ENCODE measurements at places on chromosomes 12 and 14.

- DNase-seq = no peak
Measured at GRCh38 chr14:77139540-77140358, 1.8 kb downstream of the ZDHHC22 start.

DNA sequence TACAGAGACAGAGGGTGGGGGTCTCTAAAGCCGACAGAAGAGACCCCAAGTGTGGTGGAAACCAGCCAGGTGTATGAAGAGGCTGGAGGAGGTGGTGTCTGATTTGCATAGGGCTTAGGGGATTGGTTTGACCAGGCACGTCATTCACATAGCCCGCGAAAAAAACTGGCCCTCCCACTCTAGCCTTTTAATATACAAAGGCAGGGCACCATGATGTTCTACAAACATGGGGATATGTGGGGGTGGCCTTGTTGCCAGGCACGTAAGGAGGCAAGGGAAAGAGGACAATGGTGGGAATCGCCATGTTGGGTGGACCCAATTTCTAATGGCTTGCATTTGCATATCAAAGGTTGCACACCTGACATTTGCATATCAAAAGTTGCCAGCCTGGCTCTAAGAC lies 13.2 kb downstream of the LALBA start:
- no peak for DNase-seq

DNA sequence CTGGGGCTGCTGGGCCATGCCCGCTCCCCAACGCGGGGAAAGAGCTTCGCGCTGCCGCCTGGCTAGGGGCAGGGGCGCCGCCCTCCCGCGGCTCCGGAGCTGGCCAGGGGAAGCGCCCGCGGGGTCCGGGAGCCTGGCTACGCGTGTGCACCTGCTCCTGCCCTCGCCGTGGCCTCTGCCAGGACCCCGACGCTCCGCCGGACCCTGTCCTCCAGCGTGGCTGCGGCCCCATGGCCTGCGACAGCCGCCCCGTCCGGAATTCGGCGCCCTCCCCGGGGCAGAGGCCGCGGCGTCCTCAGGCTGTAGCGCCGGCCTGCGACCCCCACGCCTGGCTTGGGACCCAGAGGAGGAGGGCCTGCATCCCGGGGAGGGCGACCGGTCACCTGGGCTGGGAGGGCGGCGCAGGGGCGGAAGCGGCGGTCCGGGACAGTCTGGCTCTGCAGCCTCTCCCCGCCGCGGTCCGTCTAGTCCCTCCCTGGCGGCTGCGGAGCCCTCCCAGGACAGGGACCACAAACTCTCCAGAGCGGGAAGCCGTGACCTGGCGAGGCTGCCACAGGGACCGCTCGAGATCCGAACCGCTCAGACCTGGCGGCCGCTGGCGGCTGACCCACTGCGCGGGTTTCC lies 85.6 kb downstream of the ALG10 start:
- DNase-seq = no peak

- DNase-seq = no peak
Measured at GRCh38 chr14:56005191-56006053, 112.8 kb upstream of the PELI2 start.

- DNase-seq = no peak
Measured at GRCh38 chr12:52073531-52074381, 4.0 kb downstream of the ATG101 start.

DNA sequence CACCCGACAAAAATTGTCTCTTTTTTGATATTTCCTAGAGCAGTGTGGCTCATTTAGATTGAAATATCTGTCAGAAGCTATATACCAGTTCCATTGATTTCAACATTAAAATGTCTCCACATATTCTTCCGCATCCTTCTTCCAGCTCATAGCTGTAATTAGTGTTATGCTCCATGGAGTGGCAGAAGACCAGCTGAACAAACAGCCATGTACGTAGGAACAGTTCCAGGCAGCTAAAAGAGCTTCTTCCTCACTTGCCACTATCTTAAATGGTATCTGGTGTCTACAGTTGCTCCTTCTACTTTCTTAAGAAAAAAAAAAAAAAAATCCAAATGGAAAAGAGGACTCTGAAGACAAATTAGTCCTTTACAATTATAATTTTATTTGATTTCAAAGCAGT lies 848.0 kb downstream of the DIO2 start:
- no peak for DNase-seq

DNA sequence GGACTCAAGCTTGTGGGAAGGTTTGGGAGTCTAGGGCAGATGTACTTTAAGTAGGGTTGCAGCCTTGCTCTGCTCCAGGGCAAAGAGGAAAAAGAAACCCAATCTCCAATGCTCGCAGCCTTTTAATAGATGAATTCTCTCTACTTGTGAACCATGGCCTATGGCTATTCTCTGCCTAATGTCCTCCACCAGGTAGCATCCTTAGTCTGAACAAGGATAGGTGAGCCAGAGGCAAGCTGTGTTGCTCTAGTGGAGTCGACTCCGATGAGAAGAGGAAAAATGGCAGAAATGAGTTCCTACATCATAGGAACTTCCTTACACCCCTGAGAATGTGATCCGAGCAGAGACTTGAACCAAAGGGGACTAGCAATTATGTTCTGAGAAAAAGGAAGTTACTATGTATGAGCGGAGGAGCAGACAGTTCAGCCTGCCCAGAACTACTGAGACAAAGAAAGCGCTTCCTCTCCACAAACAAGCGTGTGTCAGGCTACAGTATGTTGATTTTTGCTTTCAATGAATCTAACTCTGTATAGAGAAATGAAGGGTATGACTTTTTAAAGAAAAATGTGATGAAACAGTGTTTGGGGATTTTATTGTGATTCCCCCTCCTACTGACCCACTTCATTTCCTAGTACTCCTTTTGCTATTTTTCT lies 153.6 kb upstream of the ARID2 start:
- no peak for DNase-seq

- DNase-seq = no peak
Measured at GRCh38 chr14:85487215-85487614, 42.7 kb upstream of the FLRT2 start.

- no peak for DNase-seq
Measured at GRCh38 chr14:59190372-59190771, 1.9 kb downstream of the DAAM1 start.

DNA sequence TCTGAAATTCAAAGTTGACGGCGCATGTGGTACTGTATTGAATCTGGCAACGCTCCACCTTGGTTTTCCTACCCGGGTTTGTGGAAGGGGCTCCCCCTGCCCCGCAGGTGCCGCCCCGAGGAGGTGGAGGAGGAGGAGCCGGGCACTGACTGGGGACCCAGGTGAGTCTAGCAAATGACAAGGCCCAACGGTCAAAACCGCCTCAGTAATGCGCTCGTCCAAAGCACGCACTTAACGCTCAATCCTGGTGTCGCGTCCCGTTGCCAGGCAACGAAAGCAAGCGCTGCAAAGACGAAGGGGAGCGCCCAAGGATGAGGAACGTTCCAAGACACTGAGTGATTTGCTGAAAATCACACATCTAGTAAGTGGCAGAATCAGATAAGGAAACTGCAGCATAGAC lies 24.0 kb upstream of the CLEC4E start:
- no peak for DNase-seq

GRCh38 chr12:59867055-59867454 lies 271.2 kb downstream of the SLC16A7 start:
- no peak for DNase-seq

DNA sequence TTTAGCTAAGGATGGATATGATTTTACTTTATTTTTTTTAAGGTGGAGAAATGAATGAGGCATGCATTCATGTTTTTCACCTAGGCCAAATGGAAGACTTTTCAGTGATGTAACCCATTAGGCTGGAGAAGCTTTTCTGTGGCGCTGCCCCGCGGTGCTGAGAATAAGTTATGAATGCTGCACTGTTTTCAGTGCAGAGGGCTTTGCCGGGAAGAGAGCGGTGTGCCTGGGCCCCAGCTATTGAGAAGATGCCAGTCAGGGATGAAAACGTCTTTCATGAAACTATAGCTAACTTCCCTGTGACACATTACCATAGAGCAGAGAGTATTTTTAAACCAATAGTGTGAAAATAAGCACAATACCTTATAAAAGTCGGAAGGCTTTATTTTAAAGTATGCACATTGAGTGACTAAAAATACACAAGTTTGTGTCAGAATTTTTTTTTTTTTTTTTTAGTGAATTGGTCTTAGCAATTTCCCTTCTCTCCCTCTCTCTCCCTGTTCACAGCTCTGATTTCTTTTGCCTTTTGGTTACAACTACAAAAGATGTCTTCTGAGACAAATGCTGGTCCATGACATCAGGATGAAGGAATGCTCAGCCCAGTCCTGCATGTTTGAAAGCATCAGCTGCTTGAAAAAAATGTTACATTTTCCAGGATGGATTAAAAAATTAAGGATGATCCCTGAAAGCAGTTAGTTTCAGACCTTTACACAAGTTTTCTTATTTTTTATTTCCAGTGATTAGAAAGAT lies 48.3 kb downstream of the NPAS3 start:
- DNase-seq = no peak

GRCh38 chr14:54813081-54813480 lies 89.5 kb downstream of the GCH1 start:
- no peak for DNase-seq

- DNase-seq = no peak
Measured at GRCh38 chr12:1007994-1008393, 17.0 kb downstream of the ERC1 start.

DNA sequence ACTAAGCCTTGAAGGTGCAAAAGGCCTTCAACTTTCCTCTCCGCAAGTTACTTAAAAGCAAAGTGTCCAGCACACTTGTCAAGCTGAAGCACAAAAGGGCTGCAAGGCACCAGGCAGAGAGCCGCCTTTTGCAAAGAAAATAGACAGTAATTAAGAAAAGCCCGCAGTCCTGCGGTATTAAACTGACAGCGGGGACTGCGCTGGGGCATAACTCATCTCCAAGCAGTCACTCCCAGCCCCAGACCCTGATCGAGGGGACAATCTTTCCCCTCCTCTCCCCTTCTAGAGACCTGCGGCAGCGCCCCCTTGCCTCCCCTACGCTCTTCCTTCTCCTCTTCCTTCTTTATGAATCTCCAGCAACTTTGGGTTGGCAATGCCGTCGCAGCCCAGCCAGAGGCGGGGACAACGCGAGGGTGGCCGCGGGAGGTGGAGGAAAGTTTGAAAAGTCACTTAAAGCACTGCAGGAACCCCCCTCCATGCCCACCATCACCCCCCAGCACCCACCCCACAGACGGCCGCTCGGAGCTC lies 200.9 kb upstream of the CAND1 start:
- no peak for DNase-seq

GRCh38 chr12:83807871-83808270 lies 1104.7 kb downstream of the SLC6A15 start:
- no peak for DNase-seq

DNA sequence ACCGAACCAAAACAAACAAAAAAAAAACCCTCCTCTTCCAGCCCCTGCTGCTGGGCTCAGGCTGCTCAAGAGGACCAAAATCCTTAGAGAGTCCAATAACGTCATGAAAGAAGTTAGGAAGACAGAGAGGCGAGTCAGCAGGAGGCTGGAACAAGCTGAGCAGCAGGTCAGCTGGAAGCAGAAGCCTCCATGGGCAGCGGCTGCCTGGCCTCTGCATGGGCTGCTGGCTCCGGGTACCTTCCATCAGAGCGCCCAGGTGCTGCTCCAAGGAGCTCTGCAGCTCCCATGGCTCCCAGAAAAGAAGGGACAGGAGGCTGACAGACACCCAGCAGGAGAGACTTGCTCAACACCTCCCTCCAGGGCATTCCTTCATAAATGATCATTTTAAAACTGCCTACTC lies 3.2 kb upstream of the KRT2 start:
- DNase-seq = no peak

All from cortex of kidney (tissue), 1 donor.